ENCODE measurements at places on chromosomes 4 and X. TPM values are rescaled to one million over a fixed set of nuclear protein-coding genes. Genes with fewer than 3 reads are reported as not detected.

GRCh38 chr4:163915896-163916295, 421.4 kb downstream of the TMA16 start:
- no peaks in the 10 kb centered on the region for H3K4me1 ChIP-seq
- no peak overlapping the region for H3K27ac ChIP-seq
- no peak overlapping the region for H3K4me3 ChIP-seq

GRCh38 chr4:48137846-48138245, 3.8 kb upstream of the TXK start:
- no peaks in the 10 kb centered on the region for H3K36me3 ChIP-seq
- no peak overlapping the region for H3K4me3 ChIP-seq
- no peaks in the 10 kb centered on the region for H3K4me1 ChIP-seq
- no peak overlapping the region for H3K27ac ChIP-seq
- H3K27me3 ChIP-seq = no peaks in the 10 kb centered on the region

DNA sequence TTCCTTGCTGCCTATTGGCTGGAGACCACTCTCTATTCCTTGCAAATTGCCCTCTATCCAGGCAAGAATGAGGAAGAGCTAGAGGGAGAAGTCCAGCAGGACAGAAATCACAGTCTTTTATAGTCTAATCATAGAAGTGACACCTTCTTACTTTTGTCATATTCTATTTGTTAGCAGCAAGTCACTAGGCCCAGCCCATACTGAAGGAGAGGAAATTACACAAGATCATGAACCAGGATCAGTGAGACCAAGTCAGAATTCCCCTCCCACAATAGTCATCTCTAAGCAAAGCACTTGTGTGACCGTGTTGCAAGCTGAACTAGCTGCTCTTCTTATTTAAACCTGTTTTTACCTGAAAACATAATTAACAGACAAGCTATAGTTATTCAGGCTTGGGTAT, 317.7 kb downstream of the INPP4B start:
- no peaks in the 10 kb centered on the region for H3K27me3 ChIP-seq
- H3K27ac ChIP-seq = no peak overlapping the region
- no peaks in the 10 kb centered on the region for H3K36me3 ChIP-seq

DNA sequence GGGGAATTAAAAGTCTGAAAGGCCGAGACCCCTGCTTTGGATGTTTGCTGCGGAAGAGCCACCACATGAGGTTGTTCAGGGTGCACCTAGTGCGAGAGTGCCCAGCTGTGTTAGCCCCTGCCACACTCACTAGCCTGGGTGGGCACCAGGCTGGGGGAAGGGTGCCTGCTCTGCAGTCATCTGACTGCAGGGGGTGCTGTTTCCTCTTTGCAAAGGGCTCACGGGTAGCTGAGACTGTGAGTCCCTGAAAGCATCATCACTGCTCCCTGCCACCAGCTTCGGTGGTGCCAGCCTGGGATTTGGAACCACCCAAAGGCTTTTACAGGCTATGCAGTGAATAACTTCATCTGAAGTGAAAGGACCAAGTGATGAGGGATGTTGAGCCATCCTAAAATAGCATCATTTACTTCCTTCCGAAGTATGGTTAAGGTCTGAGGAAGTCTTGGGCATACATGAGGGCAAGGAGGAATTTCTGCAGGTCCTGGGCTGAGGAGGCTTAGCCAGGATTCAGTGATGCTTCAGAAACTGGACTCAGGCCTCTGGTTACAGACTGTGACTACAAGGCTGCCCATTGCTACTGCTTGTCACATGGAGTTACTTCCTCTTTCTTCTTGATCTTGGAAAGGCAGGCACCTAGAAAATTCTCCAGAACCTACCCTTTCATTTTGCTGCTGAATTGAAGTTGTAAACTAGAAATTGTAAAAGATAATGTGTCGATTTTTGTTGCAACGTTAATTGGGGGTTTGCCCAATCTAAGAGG, 293.2 kb upstream of the PRPS2 start:
- H3K27me3 ChIP-seq = no peaks in the 10 kb centered on the region
- no peaks in the 10 kb centered on the region for H3K4me1 ChIP-seq
- no peak overlapping the region for H3K27ac ChIP-seq
- H3K4me3 ChIP-seq = no peak overlapping the region
- H3K36me3 ChIP-seq = no peaks in the 10 kb centered on the region

DNA sequence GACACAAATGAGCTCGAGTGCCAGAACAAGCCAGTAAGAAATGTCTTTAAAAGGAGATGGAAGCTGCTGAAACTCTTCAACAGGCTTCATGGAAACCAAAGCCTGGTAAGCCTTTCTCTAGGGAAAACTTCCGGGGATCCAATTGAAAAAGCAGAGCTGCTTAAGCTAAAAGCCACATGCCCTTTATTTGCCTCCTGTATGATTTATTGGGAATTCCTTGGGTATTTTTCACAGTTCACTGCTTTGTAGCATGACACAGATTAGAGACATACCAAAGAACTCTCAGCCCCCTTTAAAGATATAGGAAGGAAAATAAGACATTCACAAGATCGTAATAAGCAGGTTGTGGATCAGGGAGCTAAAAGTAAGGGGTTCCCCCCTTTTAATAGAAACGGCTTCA, 6.5 kb upstream of the ARHGAP6 start:
- DNase-seq = no peak
- H3K36me3 ChIP-seq = no peaks in the 10 kb centered on the region
- H3K27ac ChIP-seq = no peak overlapping the region
- H3K27me3 ChIP-seq = peaks cover 5% of the 10 kb centered on the region

- H3K4me3 ChIP-seq = no peak overlapping the region
- no peaks in the 10 kb centered on the region for H3K36me3 ChIP-seq
- H3K27ac ChIP-seq = peak overlapping the region; percentile 72
- peaks cover 17% of the 10 kb centered on the region for H3K4me1 ChIP-seq
Observed at GRCh38 chr4:32025851-32026459, 1305.8 kb downstream of the PCDH7 start.

TMSB15A gene
- polyA plus RNA-seq = 39.0 TPM

CXCL5 gene
- 31.3 TPM for polyA plus RNA-seq

SLC6A14 gene
- not detected for polyA plus RNA-seq

CT45A6 gene
- not detected for polyA plus RNA-seq

H2BW2 gene
- polyA plus RNA-seq = not detected

PRICKLE3 gene
- polyA plus RNA-seq = 9.3 TPM
